ENCODE measurements at places on chromosomes 1 and 21.

DNA sequence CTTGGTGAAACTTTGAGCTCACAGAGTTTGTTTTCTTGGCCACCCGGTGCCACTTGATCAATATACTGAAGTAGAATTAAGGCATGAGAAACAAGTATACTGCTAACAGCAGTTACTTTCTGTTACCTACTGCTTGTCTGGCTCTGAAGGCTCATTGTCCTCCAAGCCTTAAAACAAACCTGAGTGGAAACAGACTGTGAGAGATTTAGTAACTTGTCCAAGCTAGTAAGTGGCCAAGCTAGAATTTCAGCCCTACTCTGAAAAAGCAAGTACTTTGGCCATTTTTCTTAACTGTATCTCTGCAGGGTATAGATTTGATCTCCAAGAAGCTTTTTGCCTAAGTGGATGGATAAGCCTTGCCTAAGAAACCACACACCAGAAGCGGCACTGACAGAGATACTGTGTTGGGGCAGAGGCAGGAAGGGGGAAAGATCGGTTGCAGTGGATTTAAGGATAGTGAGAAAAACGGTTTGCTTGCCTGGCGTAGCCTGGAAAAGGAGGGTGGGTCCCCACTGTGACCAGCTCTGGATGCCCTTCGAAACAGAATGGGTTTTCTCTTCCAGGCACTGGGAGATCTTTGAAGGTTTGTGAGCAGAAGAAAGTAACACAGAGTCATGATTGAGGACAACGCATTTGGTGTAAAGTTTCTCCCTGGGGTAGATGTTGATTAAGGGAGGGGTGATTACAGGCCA is 2.1 kb upstream of the MACO1 start:
- DNase-seq: no peak

- DNase-seq: no peak
Measured at GRCh38 chr1:14517841-14518180, 80.7 kb upstream of the KAZN start.

DNA sequence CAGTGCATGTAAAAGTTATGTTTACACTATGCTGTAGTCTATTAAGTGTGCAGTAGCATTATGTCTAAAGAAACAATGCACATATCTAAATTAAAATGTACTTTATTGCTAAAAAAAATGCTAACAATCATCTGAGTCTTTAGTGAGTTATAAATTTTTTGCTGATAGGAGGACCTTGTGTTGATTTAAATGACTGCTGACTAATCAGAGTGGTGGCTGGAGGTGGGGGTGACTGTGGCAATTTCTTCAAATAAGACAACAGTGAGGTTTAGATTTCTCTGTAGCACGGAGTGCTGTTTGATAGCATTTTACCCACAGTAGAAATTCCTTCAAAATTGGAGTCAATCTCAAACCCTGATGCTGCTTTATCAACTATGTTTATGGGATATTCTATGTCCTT is 37.0 kb downstream of the HS2ST1 start:
- no peak for DNase-seq

GRCh38 chr1:59201341-59201740 is 95.6 kb upstream of the FGGY start:
- DNase-seq: no peak

DNA sequence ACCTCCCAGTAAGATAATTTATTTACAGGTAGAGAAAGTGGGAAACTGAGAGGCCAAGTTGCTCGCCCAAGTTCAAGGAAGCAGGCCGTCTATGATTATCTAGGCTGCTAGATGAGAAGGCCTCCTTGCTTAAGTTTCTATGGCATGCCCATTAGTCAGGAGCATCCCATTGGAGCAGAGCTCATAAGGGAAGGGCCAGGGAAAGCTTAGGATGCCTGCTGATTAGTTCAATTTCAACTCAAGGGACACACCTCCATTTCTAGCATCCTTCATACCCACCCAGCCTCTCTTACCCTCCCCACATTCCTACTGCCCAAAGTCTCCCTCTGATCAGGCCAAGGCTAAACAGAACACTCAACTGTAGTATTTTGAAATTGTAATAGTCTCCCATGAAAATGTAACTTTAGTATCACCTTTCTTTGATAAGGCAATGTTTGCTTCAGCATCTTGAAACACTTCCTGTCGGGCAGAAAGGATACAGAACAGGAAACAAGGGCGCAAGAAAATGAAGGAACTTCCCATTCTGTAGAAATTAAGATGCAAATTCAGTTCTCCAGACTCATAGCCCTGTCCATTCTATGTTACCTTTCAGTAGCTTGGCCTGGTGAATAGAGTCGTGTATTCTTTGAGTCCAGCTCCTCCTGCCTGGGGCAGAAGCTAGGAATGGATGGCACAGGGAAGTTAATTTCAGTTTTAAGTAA is 46.3 kb upstream of the TARBP1 start:
- DNase-seq: no peak

DNA sequence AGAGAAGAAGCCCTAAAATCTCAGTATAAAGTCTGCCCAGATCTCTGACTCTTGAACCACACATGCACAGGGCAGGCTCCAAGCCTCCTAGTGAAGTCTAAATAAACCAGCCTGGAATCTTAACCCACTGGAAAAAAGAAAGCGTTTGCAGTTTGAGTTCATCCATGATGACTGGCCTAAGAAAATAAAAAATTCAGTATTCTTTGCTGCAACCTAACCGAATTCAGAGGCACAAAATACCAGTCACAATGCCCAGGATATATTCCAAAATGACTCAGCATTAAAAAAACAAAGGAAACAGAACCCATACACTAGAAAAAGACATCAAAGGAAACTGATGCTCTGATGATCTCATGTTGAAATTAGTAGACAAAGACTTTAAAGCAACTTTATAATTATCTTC is 269.2 kb downstream of the SDCCAG8 start:
- no peak for DNase-seq

GRCh38 chr21:31173881-31174555 is 135.7 kb upstream of the KRTAP19-8 start:
- peak; percentile 65 for DNase-seq

- no peak for DNase-seq
Measured at GRCh38 chr1:86155051-86155806, 1.3 kb downstream of the COL24A1 start.

DNA sequence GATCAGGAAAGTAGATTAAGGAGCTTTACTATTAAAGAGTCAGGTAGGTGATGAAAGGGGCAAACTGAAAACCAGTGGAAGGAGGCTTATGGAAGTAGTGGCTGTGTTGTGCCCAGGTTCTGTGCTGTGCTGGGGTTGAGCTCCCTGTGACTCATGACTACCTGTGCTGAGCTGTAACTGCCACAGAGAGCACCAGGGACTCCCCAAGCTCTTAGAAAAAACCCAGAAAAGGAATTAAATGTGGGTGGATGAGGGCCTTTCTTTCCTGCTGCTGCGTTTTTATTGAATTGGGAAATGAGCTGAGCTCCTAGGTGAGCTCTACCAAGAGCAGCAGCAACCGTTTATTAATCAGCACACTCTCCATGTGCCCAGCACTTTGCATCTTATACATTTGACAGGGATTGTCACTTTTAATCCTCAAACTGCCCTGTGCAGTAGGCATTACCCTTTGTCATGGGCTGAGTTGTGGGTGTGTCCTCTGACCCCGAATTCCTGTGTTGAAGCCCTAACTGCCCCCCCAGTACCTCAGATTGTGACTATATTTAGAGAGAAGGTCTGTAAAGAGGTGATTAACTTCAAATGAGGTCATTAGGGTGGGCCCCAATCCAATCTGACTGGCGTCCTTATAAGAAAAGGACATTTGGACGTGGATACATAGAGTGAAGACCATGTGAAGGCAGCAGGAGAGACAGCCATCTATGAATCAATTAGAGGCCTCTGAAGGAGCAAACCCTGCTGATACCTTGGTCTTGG is 65.4 kb downstream of the AK4 start:
- DNase-seq: no peak

DNA sequence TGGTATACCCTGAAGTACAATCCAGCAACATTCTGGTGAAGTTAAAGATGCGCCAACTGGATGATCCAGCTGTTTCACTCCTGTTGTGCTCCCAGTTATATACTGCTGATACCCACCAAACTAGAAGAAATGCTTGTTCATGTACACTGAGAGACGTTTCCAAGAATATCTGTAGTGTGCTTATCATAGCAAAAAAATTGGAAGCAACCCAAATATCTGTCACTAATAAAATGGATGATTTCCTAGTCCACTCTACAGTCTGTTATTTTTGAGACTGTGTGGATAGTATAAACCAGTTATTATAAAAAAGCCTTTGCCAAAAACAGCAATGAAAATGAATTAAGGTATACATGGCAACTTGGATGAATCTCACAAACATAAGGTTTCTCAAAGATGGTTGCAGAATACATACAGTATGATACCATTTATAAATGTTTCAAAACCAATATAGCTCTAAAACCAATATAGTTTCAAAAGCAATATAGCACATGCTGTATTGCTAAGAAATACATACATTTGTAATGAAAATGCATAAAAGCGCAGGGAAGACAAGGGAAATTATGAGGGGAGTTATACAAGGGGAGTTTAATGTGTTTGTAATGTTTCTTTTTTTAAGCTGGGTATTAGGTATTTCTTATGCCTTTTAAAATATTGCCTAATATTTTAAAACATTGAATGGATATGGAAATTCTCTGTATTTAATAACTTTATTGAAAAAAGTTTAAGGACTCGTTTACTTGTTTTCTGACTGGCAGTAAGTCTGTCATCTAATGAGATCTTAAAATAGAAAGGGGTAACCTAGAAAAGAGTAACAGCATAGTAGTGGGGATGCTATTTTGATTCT is 36.5 kb downstream of the GPSM2 start:
- no peak for DNase-seq

DNA sequence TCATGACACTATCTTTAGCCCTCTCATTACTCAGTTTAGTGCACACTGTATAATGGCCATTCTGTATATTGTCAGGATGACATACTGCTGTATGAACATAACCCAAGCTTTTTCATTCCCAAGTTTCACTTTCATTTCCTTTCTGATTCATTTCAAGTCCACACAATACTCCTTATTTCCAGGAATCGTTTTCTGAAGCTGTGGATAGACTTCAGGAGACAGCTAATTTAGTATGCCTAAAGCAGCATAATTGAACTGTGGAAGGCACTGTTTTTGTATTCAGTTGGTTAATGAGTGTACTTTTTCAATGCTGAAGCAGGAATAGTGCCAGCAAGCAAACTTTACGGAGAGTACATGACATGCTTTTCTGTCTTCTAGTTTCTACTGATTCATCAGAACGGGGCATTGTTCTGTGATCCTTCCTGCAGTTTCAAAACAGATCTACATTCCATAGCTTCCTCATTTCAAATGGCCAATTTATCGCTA is 578.5 kb upstream of the ZP4 start:
- DNase-seq: no peak

- DNase-seq: no peak
Measured at GRCh38 chr1:109229531-109230127, 15.9 kb downstream of the SARS1 start.

Measured in stimulated activated CD4-positive, alpha-beta T cell treated with anti-CD3 and anti-CD28 coated beads, Interleukin-4, amount 100 ng/mL, for 24 hours (primary cell).